Right renal cortex interstitium (tissue), 3 donors: ENCODE measurements at places on chromosomes 6 and 20.

GRCh38 chr20:25218109-25218486 is 22.6 kb downstream of the ENTPD6 start:
- DNase-seq: no peak

- no peak for DNase-seq
These were observed 105.0 kb upstream of the LAMP5 start for GRCh38 chr20:9409352-9409751.

- peak; percentile 43 for DNase-seq
These were observed 690 bp downstream of the IFNGR1 start for GRCh38 chr6:137218473-137218916.

DNA sequence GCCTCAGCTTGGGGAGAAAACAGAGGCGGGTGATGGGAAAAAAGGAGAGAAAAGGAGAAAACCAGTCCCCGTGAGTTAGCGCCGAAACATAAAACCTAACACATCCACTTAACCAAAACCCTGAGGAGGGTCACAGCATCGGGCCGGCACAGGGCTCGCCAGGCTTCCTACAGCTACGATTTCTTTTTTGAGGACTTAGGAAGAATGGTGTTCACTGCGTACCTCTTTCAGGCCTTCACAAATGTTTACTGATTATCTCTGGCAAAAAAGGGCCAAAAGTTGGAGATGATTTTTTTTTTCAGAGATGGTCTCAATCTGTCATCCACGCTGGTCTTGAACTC is 48.8 kb downstream of the DSTN start:
- no peak for DNase-seq

GRCh38 chr6:70839286-70840266 is 117.3 kb downstream of the B3GAT2 start:
- DNase-seq: no peak

DNA sequence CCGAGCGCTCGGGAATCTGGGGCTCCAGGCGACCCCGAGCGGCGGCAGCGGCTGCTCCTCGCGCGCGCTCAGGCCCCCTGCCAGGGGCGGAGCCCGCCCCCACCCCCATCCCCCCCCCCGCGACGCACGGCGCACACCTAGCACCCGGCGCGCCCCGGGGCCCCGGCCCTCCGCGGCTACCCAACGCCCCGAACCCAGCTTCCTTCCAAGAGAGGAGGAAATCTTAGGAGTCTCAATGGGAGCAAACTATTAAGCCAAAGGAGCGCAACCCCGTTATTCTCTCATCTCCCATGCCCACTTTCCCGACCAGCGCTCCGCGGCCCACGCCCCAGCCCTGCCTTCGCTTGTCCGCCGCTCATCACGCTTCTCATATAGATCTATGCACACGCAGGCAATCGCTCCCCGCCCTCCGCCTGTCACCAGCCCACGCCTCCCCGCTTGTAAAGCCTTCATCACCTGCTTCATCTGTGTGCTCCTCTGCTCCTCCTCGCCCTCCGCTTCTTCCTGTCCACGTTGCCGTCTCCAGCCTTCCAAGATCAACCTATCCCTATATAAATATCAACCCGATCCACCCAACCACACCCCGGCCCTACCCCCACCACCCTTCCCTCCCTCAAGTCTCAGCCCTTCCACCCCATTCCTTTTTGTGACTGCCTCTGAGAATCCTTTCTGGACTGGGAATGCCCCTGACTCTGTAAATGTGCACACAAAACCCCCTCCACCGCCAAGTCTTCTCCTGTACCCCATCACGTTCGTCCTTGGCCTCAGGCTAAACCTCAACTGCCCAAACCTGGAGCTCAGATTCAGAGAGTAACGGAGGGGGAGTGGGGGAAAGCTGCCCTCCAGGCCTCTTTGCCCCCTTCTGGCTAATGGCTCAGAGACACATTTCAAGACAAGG is at the start of gene DLK2:
DLK2 (minus strand) TSS at position 18 of the 898 bp plus-strand sequence. CDS start 723 bp downstream, outside the sequence.
- DNase-seq: no peak

- no peak for DNase-seq
These were observed 19.6 kb upstream of the FAM83C start for GRCh38 chr20:35311822-35312221.

GRCh38 chr6:70846207-70846835 is 110.5 kb downstream of the B3GAT2 start:
- DNase-seq: no peak

DNA sequence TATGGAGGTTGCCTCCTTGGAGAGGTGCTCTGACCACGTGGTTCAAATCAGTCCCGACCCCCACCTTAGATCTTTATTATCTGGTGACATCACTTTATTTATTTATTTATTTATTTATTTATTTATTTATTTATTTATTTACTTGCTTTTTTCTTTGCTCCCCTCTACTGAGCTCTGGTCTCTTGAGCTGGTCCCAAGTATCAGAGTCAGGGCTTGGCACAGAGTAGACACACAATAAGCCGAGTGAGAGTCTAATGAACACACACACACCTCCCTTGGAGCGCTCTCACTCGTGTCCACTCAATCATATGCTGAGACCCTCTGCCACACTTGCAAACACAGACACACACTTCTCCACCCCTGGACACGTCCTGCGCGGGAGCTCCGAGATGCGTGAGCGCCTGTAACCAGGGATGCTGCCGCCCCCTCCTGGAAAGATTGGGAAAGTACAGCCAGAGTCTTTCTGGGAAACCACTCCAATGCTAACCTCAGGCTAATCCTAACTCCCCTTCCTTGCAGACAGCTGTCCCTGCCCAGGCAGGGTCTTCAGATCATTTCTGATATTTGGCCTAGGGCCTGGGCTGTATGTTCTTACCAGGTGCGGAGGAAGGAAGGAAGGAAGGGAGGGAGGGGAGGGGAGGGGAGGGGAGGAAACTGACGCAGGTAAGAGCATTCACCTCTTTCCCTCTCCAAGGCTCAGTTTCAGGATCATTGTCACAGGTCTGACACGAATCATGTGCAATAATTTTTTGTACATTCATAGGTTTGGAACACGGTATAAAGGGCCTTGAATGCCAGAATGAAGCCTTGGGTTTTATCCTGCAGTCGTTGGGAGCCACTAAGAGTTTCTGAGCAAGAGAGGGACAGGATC is 70.9 kb downstream of the STK35 start:
- DNase-seq: no peak

DNA sequence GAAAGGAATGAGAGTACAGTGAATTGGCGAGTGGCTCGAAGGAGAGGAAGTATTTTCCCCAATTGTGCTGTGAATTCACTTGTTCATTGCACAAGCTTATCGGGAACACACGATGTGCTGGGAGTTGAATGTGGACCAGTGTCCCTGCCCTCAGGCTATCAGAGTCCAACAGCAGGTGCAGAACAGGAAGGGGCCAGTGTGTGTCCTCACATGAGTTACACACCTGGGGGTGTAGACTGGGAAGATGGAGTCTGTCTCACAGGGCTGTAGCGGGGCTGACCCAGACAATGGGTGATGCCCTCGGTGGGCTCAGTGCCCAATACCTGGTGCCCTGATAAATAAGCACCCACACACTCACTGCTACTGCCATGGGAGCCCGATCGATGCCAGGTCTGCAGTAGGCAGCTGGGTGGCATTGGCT is 14.4 kb downstream of the DUSP22 start:
- DNase-seq: no peak

- DNase-seq: no peak
These were observed 44.2 kb upstream of the TNFRSF21 start for GRCh38 chr6:47353871-47354270.

GRCh38 chr20:44747166-44748004 is 1.7 kb downstream of the KCNK15 start:
- DNase-seq: peak; percentile 63

- no peak for DNase-seq
These were observed 27.9 kb upstream of the SERPINB9 start for GRCh38 chr6:2931055-2931454.

DNA sequence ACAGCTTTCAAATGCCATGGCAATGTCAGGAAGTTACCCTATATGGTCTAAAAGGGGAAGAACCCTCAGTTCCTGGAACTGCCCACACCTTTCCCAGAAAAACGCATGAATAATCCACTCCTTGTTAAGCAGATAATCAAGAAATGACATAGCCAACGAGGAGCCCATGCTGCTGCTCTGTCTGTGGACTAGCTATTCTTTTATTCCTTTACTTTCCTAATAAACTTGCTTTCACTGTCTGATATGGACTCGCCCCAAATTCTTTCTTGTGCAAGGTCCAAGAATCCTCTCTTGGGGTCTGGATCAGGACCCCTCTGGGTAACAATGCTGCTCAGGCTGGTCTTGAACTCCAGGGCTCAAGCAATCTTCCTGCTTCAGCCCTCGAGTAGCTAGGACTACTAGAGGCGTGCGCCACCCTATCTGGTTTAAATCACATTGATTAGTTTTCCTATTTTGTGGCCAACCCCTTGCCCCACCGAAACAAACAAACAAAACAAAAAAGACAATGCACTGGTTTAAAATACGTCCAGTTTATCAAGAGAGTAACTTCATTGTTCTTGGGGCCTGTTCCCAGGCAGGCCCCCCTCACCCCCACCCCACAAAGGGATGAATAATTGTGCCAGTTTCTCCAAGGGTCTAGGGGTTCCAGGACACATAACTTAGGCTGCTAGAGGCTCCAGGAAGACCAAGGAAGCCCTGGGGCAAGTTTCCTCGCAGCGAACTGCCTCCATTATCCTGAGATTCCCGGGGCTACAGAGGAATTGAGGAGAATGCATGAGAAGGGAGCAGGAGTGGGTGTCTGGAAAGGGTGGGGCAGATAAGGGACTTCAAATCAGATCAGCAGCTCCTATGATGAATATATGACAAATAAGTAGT is 10.1 kb upstream of the AKAP12 start:
- no peak for DNase-seq

GRCh38 chr6:111113336-111114086 is 26.2 kb downstream of the SLC16A10 start:
- DNase-seq: no peak

DNA sequence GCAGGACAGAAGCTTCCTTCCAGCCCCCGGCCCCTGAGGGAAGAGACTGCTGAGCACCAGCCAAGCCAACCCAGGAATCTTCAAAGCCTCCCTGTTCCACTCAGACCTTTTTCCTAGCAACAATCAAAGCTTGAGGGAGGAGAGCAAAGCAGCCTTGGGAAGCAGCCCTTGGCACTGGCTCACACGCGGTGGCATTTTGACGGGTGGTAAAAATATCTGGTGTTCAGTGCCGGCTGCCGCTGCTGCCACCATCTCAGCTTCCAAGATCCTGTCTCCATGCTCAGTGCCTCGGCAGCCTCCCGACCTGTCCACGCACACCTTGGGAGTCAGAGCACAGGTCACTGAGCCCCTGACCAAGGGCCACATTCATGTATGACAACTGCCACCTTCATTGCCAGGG is 170.1 kb downstream of the LRFN2 start:
- no peak for DNase-seq

DNA sequence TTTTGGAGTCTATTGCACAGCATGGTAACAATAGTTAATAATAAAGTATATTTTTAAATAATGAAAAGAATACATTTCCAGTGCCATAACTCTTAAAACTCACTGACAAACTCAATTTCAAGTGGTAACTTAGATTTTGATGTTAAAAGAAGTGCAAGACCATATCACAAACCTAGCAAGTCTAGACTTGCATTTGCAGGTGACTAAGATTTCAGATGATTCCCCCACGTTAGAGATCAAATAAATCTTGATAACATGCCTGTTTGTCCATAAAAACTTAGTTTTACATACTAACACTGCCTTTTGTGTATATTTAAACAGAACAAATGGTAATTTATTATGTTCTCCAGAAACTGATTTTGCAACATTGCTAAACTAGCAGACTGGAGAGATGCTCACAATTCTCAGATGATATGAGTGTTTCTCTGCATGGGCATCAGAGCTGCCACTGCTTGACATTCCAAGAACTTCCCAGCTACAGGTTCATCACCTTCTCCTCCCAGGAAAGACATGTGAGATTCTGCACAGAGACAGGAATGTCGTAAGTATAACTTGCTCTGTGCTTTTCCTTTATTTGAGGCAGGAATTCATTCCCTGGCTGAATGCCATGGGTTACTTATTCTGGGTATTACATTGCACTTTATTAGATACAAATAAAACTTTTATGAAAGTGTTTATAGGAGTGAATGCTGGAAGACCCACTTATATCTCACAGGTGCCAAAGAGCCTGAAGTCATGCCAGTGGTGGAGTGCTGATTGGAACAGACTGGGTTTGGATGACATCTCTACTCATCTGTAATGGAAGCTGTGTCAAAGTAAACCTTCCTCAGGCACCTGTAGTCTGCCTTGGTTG is 160.2 kb upstream of the FOXA2 start:
- DNase-seq: no peak

GRCh38 chr20:48431653-48432493 is 395.9 kb downstream of the PREX1 start:
- no peak for DNase-seq

- no peak for DNase-seq
These were observed 376.8 kb upstream of the RUNX2 start for GRCh38 chr6:44951253-44951747.

GRCh38 chr20:34871320-34871926 is 1.2 kb downstream of the GGT7 start:
- no peak for DNase-seq

GRCh38 chr6:47009583-47009982 is 32.5 kb downstream of the ADGRF1 start:
- DNase-seq: no peak

DNA sequence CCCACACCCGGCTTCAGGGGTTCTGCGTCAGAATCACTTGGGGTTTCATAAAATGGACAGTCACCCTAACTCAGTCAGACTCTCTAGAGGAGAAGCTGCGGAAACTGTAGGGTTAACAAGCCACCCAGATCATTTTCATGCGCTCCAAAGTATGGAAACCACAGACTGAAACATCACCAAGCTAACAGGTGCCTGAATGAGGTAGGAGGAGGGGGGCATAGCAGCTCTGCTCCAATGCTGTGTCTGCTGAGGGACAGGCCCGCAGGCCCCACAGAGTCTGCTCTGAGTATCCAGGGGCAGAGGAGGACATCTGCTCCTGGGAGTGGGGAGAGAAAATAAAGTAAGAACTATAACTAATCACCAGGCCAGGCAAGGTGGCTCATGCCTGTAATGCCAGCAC is 97.1 kb upstream of the AKAP12 start:
- DNase-seq: no peak

DNA sequence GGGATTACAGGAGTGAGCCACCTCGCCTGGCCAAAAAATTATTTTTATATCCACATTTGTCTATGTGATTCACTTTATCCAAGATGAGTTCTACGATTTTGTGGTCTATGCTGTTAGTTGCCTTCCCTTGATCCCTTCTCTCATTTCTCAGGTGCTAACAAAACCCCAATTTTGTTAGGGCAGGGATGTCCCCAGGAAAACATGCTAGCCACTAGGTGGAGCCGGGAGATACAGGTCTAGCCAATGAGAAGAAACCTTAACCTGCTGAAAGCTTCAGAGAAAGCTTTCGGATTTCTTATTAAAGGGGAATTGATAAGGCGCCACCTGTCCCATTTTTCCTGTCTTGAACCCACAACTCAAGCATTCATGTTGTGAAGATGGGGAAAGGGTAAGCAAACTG is 167.4 kb upstream of the OLIG3 start:
- DNase-seq: no peak

GRCh38 chr6:112415366-112415765 is 68.2 kb downstream of the RFPL4B start:
- no peak for DNase-seq

GRCh38 chr6:20936949-20937348 is 402.7 kb downstream of the CDKAL1 start:
- no peak for DNase-seq
